ENCODE measurements at places on chromosomes 1 and 21. TPM values are rescaled to one million over a fixed set of nuclear protein-coding genes. Genes with fewer than 3 reads are reported as not detected.

- H3K27ac ChIP-seq: peak overlapping the region; percentile 77
- DNase-seq: peak; percentile 11
- no peaks in the 10 kb centered on the region for H3K27me3 ChIP-seq
- H3K4me1 ChIP-seq: peaks cover 16% of the 10 kb centered on the region
These were observed 32.7 kb downstream of the TRIM11 start for GRCh38 chr1:228373681-228374571.

DNA sequence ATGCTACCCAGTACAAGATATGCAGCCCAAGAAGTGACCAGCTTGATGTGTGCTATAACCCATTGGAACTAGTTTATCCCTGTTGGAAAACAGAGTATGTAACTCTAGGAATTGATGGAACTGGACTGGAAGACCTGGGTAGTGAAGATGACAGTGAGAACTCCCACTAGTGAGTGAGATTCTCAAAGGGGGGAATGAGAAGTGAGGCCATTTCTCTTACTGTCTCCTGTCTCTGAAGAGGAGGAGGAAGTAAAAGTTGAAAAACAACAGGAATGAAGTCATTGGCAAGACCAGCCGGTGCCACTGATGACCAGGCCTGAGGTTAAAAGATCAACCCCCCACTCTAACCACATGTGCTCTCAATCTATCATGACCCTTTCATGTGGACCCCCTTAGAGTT lies 20.9 kb downstream of the PLA2G2F start:
- H3K4me1 ChIP-seq: no peaks in the 10 kb centered on the region
- H3K27ac ChIP-seq: no peak overlapping the region
- no peak for DNase-seq
- H3K27me3 ChIP-seq: no peaks in the 10 kb centered on the region
- no peak overlapping the region for H3K4me3 ChIP-seq

- peaks cover 100% of the 10 kb centered on the region for H3K36me3 ChIP-seq
- H3K27me3 ChIP-seq: no peaks in the 10 kb centered on the region
- H3K27ac ChIP-seq: peak overlapping the region; percentile 10
These were observed 40.2 kb downstream of the FUBP1 start for GRCh38 chr1:77938651-77939050.

- peaks cover 4% of the 10 kb centered on the region for H3K4me1 ChIP-seq
- H3K36me3 ChIP-seq: no peaks in the 10 kb centered on the region
- no peak for DNase-seq
- H3K4me3 ChIP-seq: no peak overlapping the region
These were observed 52.6 kb downstream of the PRDM16 start for GRCh38 chr1:3121401-3122210.

DNA sequence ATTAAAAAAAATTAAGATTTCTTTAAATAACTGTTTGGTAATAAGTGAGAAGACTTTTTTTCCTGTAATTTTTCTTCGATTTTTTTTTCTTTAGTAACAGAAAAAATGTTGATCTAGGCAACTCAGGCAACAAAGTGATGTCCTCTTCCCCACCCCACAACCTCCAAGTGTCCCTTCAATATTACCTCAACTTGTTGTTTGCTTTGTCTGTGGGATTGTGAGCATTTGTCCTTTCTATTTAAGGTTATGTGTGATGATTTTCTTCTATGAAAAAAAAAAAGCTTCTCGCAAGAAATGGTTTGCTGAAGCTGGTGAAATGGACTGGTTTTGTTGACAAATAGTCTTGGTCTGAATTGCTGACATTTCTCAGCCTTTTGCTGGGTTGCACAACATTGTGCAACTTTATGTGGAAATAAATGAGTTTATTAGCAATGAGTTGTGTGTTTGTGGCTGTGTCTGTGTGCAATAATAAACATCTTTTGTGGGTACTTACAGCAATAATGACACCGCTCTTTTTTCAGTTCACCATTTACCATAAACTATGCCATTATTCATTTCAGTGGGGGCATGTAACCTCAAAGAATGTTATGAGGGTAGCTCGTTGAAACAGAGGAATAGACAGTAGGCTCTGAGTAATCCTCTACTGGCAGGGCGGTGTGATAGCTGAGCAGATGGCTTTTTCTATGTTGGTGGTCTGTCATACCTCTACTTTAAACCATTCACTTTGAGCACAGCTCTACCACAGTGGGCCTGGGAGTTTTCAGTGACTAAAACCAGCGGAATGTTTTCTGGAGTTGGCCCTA lies 218.4 kb downstream of the HLX start:
- no peaks in the 10 kb centered on the region for H3K27me3 ChIP-seq
- H3K4me1 ChIP-seq: no peaks in the 10 kb centered on the region
- no peak overlapping the region for H3K27ac ChIP-seq
- H3K36me3 ChIP-seq: no peaks in the 10 kb centered on the region
- DNase-seq: no peak

- H3K4me1 ChIP-seq: peaks cover 4% of the 10 kb centered on the region
- H3K4me3 ChIP-seq: no peak overlapping the region
- no peaks in the 10 kb centered on the region for H3K27me3 ChIP-seq
- no peak overlapping the region for H3K27ac ChIP-seq
- DNase-seq: no peak
These were observed 14.1 kb downstream of the DYRK3 start for GRCh38 chr1:206649261-206649921.

GRCh38 chr1:64397541-64397940 lies 72.4 kb upstream of the CACHD1 start:
- H3K4me3 ChIP-seq: no peak overlapping the region
- H3K27ac ChIP-seq: no peak overlapping the region
- no peak for DNase-seq
- no peaks in the 10 kb centered on the region for H3K27me3 ChIP-seq
- H3K36me3 ChIP-seq: no peaks in the 10 kb centered on the region
- H3K4me1 ChIP-seq: no peaks in the 10 kb centered on the region

DNA sequence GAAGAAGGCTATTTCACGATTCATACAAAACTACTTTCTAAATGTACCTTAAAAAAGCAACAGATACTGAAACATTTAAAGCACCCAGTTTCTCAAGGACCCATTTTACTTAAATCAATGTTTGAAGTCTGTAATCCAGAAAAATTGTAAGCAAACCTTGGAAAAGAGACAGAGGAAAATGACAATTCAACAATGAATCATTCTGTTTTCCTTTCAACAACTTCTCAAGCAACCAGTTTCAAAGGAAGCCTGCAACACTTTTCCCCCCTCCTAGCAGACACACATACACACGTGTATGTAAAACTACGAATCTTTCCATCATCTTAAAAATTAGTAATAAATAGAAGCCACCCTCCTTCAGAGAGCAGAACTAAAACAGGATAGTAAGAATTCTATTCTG lies 1.2 kb downstream of the RERE start:
- H3K36me3 ChIP-seq: no peaks in the 10 kb centered on the region
- no peak for DNase-seq

GRCh38 chr1:32215629-32216480 lies 6.3 kb downstream of the TMEM234 start:
- H3K27me3 ChIP-seq: no peaks in the 10 kb centered on the region
- peaks cover 56% of the 10 kb centered on the region for H3K36me3 ChIP-seq
- DNase-seq: peak; percentile 68
- H3K4me1 ChIP-seq: peaks cover 3% of the 10 kb centered on the region
- no peak overlapping the region for H3K27ac ChIP-seq

DNA sequence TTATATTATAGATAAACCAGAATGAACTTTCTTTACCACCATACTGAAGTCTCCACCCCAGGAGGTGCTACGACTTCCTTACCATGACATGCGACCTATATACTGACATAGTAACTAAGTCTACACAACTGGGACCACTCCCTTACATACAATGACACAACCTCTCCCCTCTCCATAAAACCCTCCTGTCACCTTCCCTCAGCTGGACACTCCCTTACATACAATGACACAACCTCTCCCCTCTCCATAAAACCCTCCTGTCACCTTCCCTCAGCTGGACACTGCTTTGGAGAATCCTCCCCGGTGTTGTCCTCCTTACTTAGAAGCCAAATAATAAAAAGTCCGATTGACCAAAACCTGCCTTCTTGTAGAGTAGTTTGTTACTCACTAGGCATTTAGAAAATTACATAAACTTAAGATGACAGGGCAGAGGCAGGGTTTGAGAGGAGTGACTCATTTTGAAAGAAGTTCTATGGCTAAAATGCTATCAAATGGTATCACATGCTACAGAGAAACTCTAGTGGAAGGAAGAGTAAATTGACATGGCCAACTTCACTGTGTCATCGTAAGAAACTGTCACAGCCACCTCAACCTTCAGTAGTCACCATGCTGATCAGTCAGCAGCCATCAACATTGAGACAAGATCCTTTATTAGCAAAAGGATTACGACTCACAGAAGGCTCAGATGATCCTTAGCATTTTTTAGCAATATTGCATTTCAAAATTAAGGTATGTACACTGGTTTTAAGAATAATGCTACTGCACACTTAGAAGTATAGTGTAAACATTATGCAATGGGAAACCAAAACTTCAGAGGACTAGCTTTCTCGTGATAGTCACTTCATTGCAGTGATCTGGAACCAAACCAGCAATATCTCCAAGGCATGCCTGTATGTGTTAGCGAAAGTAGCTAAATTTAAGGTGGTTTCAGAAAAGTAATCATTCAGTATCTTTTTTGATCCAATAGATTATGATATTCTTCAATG lies 56.4 kb downstream of the AHCTF1 start:
- H3K27me3 ChIP-seq: no peaks in the 10 kb centered on the region
- H3K4me1 ChIP-seq: peaks cover 7% of the 10 kb centered on the region
- DNase-seq: no peak
- H3K36me3 ChIP-seq: peaks cover 87% of the 10 kb centered on the region
- no peak overlapping the region for H3K27ac ChIP-seq

DNA sequence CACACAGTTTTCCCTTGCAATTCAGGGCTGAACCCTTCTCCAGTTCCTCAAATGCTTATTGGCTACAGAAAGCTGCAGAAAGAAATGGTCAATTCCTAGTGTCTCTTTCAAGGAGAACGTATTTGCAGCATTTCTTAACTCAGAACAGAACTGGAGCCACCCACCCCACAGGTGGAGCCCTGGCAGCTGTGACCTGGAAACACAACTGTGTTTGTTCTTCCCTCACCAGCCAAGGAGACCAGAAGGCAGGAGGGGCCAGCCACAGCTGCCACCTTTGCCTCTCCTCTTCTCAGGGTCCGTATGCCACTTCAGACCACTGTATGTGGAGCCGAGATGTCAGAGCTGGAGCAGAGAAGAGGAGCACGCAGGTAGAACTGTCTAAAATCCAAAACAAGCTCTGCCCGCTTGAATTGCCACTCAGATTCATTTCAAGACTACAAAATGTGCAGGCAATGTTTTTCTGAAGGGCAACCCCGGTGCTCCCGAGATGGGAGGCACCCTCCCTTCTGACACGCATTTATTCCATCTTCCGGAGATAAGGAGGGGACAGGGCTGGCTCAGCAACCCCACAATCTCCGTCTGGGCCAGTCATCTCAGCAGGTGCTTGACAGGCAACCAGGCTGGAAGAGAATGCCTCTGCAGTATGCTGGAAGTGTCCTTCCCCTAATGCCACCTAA lies 16.7 kb downstream of the CD247 start:
- DNase-seq: no peak
- H3K4me1 ChIP-seq: no peaks in the 10 kb centered on the region
- H3K27me3 ChIP-seq: no peaks in the 10 kb centered on the region
- no peaks in the 10 kb centered on the region for H3K36me3 ChIP-seq
- H3K27ac ChIP-seq: no peak overlapping the region

GRCh38 chr1:41242342-41243078 lies 404 bp upstream of the SCMH1 start:
- H3K27me3 ChIP-seq: no peaks in the 10 kb centered on the region
- H3K36me3 ChIP-seq: no peaks in the 10 kb centered on the region
- DNase-seq: peak; percentile 25
- peaks cover 15% of the 10 kb centered on the region for H3K4me1 ChIP-seq
- peak overlapping the region; percentile 96 for H3K4me3 ChIP-seq
- peak overlapping the region; percentile 94 for H3K27ac ChIP-seq

DNA sequence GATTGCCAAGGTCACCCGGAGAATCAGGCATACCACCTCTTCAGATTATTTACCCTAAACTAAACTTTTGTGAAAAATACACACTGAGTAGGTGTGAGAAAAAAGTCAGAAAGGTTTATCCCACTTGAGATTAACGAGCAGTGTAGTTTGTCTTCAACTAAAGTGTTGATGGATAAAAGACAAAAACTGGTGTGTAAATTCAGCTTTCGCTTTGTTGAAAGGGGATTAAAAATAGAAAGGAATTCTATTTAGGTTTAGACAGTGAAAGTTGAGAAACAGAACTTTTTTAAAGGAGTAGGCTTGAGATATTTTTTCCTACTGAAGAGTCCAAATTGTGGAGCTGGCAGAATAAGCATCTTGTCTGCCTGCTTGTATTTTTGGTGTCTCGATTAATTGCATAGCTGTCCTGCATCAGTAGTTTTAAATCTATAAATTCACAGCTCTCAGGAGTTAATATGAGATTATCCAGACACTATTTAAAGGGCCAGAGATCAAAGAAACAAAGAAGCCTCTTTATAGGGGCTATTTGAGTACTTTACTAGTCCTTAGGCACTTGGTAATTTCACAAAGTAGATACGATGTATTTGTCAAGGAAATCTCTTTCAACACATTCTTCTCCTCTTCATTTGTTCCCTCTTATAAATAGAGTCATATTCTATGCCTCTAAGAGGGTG lies 46.7 kb upstream of the RABGAP1L start:
- no peak overlapping the region for H3K27ac ChIP-seq
- no peaks in the 10 kb centered on the region for H3K36me3 ChIP-seq
- H3K4me1 ChIP-seq: no peaks in the 10 kb centered on the region
- no peak overlapping the region for H3K4me3 ChIP-seq
- H3K27me3 ChIP-seq: no peaks in the 10 kb centered on the region

DNA sequence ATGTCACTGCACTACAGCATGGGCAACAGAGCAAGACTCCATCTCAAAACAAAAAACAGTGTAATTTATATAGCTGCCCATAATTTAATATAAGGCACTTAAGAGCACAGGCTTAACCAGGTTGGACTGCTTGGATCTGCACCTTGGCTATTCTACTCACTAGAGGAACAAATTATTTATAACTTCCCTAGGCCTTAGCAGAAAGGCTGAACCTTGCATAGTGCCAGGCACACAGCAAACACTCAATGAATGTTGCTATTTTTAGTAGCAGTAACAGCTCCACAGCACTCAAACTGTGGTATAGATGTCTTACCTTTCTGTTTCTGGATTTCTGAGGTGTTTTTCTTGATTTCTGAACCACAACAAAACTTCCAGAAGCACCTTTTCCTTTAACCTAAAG lies 19.8 kb downstream of the HP1BP3 start:
- no peaks in the 10 kb centered on the region for H3K27me3 ChIP-seq
- peak overlapping the region; percentile 12 for H3K27ac ChIP-seq
- H3K4me1 ChIP-seq: peaks cover 16% of the 10 kb centered on the region
- H3K36me3 ChIP-seq: peaks cover 22% of the 10 kb centered on the region
- H3K4me3 ChIP-seq: no peak overlapping the region
- DNase-seq: no peak

DNA sequence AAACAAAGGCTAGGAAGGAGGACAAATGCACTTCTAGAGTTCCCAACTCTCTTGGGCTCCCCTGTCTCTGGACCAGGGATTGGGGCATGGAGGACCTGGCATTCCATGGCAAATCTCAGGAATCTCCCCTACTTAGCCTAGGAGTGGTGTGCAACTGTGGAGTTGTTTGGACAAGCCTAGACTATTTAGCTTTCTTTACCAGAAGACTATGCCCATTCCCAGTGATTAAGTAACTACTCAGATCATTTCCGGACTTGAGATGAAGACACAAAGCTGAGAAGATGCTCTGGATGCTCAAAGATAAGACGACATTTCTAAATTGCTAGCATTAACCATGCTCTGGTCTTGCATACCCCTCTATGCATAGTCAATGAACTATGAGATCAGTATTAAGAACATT lies 13.7 kb upstream of the MARK1 start:
- H3K27me3 ChIP-seq: no peaks in the 10 kb centered on the region
- no peak overlapping the region for H3K4me3 ChIP-seq
- H3K36me3 ChIP-seq: no peaks in the 10 kb centered on the region
- DNase-seq: no peak

KIAA1614 gene
- total RNA-seq: 1.1 TPM

F3 gene
- total RNA-seq: 5.3 TPM

KCNN3 gene
- 11.8 TPM for total RNA-seq

EXTL1 gene
- 1.5 TPM for total RNA-seq

PBX1 gene
- 69.0 TPM for total RNA-seq

WDR64 gene
- not detected for total RNA-seq

SUSD4 gene
- 2.5 TPM for total RNA-seq

Data from psoas muscle (tissue), 8 donors.